Stimulated activated CD8-positive, alpha-beta memory T cell treated with anti-CD3 and anti-CD28 coated beads, Interleukin-7, amount 100 ng/mL, for 1 hour (primary cell): ENCODE measurements at places on chromosomes 4 and X.

- DNase-seq = no peak
Measured at GRCh38 chr4:16738558-16738957, 159.9 kb downstream of the LDB2 start.

- DNase-seq = no peak
Measured at GRCh38 chr4:74112399-74113105, 13.6 kb upstream of the CXCL2 start.

DNA sequence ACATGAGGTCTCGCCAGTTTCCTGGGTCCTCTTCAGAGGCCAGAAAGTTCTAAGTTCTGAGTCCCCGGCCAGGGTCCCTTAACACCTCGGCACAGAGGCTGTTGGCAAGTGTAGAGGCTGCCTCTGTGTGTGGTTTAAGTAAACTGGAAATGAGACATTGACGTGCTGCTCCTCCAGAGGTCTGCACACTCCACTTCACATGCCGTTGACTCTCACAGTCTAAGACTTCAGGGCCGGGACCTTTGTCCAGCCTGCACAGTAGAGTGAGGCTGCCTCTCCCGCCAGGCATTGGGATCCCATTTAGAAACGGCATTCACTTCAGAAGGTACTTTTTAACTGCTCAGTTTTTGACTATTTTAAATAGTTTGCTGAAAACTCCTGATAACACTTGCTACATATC, 10.6 kb upstream of the TADA2B start:
- DNase-seq = no peak

GRCh38 chr4:183492791-183493222, 12.1 kb upstream of the ING2 start:
- no peak for DNase-seq

GRCh38 chr4:189613207-189613606, 327.5 kb upstream of the FRG1 start:
- DNase-seq = no peak

- DNase-seq = no peak
Measured at GRCh38 chr4:98539741-98540140, 118.7 kb downstream of the TSPAN5 start.

GRCh38 chr4:76960014-76960413, 10.5 kb downstream of the SEPTIN11 start:
- DNase-seq = no peak

GRCh38 chr4:47410271-47410670, 53.2 kb downstream of the COMMD8 start:
- DNase-seq = no peak

- no peak for DNase-seq
Measured at GRCh38 chr4:106165351-106166010, 150.5 kb downstream of the TBCK start.

GRCh38 chrX:132271311-132271778, 52.1 kb upstream of the RAP2C start:
- no peak for DNase-seq

DNA sequence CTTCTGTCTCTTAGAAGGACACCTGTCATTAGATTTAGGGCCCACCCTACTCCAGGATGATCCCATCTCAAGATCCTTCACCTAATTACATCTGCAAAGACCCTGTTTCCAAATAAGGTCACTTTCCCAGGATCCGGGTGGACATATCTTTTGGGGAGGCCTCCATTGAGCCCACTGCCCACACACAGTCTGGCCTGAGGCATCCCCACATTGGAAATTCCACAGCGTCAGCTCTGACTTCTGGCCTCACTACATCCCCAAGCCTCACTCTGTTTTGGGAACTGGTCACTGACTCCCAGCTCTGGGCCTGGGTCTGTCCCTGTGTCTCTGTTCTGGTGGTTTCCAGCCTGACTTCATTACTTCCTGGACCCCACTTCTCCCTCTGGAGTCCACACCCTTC, 285.5 kb downstream of the CRLF2 start:
- DNase-seq = no peak

- no peak for DNase-seq
Measured at GRCh38 chrX:20217271-20217670, 49.4 kb downstream of the RPS6KA3 start.

DNA sequence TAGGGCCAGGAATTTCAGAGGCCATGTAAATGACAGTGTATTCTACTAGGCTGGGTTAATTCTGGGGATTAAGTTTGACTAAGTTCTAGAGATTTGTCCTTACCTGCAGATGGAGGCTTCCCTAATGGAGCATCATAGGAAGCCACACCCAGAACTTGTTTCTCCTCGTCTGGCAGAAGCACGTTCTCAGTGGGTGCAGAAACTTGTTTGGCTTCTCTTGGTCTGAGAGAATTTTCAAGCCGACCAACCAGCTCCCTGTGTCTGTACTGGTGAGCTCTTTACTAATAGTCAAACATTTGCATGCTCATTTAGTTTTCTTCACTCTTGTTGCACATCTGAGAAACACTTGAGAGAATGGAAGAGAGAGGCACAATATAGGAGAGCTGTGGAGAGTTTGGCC, 907 bp upstream of the ATP10D start:
- DNase-seq = no peak

GRCh38 chr4:153838564-153838963, 49.7 kb upstream of the SFRP2 start:
- no peak for DNase-seq

DNA sequence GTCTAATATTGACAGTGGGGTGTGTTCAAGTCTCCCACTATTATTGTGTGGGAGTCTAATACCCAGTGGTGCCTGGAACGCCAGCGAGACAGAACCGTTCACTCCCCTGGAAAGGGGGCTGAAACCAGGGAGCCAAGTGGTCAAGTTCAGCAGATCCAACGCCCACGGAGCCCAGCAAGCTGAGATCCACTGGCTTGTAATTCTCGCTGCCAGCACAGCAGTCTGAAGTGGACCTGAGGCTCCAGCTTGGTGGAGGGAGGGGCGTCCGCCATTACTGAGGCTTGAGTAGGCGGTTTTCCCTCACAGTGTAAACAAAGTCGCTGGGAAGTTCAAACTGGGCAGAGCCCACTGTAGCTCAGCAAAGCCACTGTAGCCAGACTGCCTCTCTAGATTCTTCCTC, 407.3 kb downstream of the DMD start:
- DNase-seq = no peak

DNA sequence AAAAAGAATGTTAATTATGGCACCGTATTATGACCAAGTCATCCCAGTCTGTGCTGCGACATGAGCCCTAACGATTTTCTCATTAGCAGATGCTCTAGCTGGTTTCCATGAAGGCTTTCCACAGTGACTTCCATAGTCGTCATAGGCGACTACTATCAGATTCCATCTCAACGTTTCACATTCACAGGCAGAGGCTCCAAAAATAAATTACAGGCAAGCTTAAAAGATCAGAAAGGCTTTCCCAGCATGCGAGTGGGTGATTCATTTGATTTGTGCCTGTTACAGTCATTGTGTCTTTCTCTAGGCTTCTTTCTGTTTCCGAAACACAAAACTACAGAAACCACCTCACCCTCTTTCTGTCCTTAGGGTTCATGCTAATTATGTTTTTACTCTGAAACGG, 43.2 kb downstream of the PALLD start:
- DNase-seq = no peak

- no peak for DNase-seq
Measured at GRCh38 chrX:130174045-130174704, 2.4 kb downstream of the RAB33A start.

DNA sequence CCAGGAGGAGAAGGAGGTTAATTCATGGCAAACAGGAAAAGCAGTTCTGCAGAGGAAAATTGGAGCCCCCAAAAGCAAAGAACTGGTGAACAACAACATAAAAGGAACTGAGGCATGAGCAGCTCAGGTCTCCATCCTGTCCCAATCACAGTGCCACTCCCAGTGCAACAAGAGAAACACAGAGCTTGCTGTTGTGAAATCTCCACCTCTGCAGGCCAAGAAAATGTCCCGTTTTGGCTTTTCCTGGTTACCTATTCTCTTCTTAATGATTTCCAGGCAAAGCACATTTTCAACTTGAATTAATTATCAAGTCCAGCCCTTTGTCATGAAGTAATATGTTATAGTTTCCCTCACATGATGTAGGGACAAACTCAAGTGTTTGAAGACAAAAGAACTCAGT, 778 bp downstream of the C1QTNF7 start:
- DNase-seq = no peak

DNA sequence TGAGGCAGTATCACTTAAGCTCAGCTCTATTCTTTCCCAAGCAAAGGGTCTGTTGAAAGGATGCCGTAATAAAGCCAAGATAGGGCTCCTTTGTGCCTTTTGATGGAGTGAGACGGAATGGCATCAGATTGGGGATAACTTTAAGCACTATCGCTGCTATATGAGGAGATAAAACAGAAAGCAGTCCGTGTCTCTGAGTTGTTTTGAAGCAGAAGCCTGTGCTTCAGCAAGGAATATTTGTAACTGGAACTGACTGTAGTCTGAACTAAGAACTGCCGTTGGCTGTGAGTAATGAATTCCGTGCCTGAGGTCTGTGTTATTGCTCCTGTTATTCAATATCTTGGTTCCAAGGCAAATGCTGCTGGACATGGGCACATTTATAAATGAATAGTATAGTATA, 297.4 kb downstream of the ANKRD50 start:
- DNase-seq = no peak

DNA sequence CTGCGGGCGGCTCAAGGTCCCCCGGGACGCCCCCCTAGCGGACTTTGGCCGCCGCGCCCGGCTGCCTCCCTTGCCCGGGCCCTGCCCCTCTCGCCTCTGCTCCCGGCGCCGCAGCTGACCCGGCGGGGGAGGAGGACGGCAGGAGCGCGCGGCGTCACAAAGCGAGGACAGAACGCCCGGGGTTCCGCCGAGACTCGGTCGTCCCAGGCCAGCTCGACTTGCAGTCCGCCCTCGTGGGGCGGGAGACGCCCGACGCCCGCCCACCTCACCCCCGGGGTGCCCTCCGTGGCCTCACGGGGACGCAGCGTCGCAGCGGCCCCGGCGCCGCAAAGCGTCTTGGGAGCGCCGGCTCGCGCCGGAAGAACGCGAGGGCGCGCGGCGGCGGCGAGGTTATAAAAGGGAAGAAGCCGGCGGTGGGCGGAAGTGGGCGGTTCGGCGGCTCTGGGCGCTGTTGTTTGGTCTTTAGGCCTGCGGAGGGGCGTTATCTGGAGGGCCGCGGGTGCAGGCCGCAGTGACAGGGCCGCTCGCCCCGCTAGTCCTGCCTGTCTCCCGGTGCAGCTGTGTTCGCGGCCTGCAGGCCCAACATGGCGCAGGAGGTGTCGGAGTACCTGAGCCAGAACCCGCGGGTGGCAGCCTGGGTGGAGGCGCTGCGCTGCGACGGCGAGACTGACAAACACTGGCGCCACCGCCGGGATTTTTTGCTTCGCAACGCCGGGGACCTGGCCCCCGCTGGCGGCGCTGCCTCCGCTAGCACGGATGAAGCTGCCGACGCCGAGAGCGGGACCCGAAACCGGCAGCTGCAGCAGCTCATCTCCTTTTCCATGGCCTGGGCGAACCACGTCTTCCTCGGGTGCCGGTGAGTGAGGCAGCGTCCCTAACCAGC, at the start of gene CDKN2AIP:
Gene CDKN2AIP, plus strand, starts transcription at position 423 of the 883 bp plus-strand sequence. Its CDS starts 162 bp downstream, at position 585.
- peak; percentile 86 for DNase-seq

DNA sequence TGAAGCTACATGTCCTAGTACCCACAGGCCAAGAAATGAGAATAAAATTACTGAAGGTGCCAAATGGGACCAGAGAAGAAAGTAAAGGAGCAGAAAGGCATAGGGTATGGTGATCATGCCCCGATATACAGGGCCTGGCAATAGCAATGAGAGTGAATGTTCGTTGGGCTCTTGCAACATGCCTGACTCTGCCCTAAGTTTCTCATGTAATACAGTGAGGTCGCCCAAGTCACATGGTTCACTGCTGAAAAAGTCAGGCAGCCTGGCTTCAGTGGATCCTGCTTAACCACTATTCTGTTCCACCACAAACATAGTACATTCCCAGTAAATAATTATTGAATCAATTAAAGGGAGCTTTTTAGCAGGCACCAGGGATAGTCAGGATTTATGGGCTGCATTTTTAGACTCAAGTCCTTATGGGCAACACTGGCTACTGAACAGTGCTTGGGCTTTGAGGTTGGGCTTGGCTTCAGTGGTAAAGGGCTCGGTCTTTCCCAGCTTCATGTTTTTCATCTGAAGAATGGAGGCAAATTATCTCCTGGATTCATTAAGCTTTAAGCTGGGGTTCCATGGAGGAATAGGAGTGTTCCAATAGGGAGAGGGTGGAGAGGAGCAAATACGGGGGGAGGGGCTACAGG, 67.1 kb upstream of the ZNF518B start:
- no peak for DNase-seq

DNA sequence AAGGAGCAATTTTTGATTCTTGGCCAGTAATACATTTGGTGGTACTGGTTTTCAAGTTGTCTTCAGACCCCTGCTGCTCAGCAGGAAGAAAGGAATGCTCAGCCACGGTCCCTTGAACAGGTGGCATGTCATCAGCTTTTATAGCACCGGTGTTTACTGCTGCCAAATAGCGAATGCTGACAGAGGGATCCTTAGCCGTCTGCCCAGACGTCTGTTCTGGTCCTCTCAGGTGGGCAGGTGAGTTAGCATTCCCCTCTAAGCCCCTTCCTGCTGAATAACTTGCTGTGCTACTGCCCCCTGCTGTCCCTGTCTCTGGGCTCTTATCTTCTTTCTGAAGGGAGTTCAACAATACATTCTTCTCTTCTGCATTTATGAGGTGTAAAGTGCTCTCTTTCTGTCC, 28.4 kb downstream of the BOD1L1 start:
- DNase-seq = no peak

DNA sequence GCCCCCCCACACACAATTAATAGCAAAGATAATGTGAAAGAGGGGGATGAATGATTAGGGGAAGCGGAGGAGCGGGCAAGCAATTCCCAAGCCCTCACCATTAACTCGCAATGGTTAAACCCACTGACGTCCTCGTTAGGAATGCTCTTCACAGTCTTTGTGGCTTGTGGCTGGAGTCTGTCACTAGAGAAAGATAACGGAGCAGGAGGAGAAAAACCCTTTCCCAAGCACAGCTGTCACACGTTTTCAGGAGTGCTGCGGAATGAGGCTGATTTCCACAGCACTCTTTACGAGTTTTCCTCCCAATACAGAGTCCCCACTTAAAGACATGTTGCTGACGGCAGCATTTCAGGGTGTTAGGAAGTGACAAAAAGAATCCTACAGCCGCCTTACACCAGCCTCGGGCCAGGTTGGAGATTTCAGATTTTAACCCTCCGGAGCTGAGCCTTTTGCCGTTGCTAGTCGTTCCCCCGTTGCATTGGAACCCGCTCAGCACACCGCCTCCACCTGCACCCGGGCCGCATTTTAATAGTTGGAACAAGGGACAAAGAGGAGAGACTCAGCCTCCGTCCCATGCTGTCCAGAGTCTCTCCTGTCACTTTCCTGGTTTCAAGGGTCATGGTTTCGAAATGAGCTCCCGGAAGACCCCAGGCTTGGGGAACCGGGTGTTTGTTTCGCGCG, 92.2 kb downstream of the GEMIN8 start:
- no peak for DNase-seq

- no peak for DNase-seq
Measured at GRCh38 chr4:57078685-57079521, 31.3 kb downstream of the IGFBP7 start.
